ENCODE measurements at places on chromosomes 7 and 10.

- DNase-seq: no peak
Measured at GRCh38 chr7:36978461-36978860, 254.2 kb upstream of the AOAH start.

GRCh38 chr10:125152450-125153368, 7.7 kb downstream of the CTBP2 start:
- DNase-seq: no peak

GRCh38 chr10:13717571-13717935, 130.8 kb downstream of the PRPF18 start:
- no peak for DNase-seq

GRCh38 chr7:28155019-28155660, 25.5 kb downstream of the JAZF1 start:
- DNase-seq: no peak

- DNase-seq: no peak
Measured at GRCh38 chr10:113096128-113096996, 146.3 kb downstream of the TCF7L2 start.

DNA sequence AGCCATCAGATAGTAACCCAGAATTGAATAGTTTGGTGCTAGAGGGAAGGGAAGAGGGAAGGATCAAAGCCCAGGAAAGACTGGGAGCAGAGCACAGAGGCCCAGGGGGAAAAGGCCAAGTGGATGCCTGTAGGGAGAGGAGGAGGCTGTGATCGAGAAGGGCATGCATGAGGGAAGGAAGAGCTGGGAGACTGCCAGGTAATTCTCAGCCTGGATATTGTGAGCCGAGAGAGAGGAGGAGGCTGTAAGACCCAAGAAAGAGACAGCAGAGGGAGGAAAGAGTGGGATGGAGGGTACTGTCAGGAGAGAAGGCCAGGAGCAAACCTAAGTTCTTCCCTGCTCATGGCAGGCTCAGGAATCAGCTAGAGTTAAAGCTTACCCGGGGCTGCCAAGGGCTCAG, 178.2 kb downstream of the CCDC3 start:
- DNase-seq: no peak

DNA sequence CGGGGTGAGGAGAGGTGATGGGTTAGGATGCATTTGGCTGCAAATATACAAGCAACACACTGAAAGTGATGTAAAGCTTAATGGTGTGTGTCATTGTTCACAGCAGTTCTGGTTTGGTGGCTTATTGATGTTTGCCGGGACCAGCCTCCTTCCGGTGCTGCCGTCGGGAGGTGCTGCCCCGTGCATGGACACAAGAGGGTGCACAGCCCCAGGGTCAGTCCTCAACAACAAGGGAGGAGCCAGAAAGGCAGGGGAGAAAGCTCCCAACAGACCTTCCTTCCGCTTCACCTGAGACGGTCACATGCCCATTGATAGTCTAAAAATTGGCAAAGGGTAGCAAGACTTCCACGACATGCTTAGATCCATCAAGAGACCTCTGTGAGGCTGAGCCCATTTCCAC, 9.5 kb downstream of the RNF32 start:
- DNase-seq: no peak

GRCh38 chr7:158061026-158061630, 526.5 kb downstream of the PTPRN2 start:
- no peak for DNase-seq

- peak; percentile 19 for DNase-seq
Measured at GRCh38 chr10:24762966-24763623, 39.4 kb upstream of the ARHGAP21 start.

DNA sequence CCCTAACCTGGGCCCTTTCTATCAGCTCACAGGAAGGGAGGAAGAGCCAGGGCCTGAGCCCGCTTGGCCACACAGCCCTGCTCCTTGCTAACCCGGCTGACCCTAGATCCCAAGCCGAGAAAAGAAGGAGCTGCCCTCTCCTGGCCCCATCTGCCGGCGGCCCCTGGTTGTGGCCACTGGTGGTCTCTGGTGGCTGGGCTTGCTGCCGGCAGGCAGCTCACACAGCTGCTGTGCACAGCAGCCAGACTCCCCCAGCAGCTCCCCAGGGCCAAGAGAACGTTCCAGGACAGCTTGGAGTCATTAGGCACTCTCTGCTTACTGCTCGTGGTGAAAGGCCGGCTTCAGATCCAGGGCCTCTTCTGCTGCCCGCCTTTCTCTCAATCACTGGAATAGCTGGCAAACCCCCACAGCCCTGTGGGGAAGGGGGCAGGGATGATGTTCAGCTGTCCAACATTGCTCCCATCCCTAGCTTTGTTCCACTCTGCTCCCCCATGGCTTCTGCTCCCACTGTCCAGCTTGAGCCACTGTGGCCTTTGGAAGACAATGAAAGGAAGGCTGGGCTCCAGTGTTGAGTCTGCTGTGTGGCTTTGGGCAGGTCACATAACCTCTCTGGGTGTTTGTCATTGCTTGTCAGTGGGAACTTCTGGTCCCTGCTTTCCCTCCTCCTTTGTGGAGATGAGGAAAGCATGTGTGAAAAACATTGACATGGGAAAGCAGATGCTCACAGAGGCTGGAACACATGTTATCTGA, 35.4 kb upstream of the COL13A1 start:
- no peak for DNase-seq

DNA sequence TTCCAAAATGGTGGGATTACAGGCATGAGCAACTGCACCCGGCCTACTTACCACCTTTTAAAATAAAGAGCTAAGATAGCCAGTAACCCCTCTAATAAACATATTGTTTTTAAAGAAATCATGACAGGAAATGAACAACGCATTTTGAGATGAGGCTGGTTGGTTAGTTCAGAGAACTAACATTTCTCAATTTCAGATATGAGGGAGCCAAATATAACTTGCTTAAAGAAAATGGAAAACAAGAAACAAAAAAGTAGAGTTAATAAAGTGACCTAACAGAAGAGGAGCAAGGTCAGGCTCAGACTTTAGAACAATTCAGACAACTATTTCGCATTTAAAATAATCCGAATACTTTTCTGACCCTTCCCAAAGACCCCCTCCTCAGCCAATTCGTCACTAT, 254.9 kb upstream of the PHF14 start:
- DNase-seq: no peak

- DNase-seq: no peak
Measured at GRCh38 chr10:47406870-47407691, 23.0 kb upstream of the ZNF488 start.

DNA sequence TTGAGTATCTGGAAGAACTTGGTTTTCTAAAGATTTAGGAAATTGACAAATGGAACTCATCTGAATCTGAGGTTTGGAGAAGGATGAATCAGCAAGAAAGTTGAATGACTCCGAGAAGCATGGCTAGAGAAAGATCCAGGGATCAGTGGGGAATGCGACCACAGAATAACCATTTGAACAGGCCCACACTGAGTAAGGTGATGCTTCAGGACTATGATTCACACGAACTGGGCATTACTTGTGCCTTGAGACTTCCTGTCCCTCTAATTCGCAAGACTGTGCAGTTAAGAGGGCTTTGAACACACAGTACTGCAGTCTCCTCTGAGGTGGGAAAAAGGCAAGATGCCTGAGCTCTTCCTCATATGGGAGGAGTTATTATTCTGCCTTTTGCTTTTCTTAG, 395.5 kb upstream of the POM121L12 start:
- DNase-seq: no peak

DNA sequence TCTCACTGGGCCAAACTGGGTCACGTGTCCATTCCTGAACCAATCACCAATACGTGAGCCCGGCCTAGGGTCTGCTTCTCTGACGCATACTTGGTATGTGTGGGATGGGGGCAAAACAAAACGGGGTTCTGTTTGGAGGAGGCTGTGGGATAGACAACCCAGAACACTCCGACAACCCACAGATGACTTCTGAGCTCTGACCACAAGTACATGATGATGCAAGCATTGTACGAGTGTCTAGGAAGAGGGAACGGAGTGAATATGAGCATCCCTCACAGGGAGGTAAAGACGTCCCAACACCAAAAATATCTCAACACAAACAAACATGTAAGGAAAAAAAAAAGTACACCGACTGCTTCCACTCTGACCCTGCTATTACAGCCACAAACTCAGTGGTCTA, 5.6 kb downstream of the DAGLB start:
- DNase-seq: no peak

DNA sequence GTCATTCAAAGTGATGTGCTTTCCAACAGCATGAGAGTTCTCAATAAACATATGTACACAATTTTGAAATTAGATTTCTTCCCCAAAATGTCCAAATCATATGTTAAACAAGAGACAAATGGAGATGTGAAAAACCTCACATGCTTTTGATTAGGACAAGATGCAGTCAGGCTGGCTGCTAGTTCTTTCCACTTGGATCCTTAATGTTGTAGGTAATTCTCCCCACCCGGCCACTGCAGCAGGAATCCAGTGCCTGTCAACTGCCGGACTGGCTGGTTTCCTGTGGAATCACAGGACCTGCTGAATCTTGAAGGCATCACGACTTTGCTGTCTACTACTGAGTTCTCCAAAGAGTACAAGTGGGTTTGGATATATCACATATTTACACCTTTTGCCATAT, 138.6 kb upstream of the AKR1E2 start:
- DNase-seq: no peak

GRCh38 chr10:97210543-97210960, 24.8 kb upstream of the SLIT1 start:
- DNase-seq: no peak

GRCh38 chr10:59993931-59994330, 87.6 kb upstream of the CCDC6 start:
- DNase-seq: no peak

- DNase-seq: no peak
Measured at GRCh38 chr7:43625980-43626379, 43.1 kb downstream of the STK17A start.

DNA sequence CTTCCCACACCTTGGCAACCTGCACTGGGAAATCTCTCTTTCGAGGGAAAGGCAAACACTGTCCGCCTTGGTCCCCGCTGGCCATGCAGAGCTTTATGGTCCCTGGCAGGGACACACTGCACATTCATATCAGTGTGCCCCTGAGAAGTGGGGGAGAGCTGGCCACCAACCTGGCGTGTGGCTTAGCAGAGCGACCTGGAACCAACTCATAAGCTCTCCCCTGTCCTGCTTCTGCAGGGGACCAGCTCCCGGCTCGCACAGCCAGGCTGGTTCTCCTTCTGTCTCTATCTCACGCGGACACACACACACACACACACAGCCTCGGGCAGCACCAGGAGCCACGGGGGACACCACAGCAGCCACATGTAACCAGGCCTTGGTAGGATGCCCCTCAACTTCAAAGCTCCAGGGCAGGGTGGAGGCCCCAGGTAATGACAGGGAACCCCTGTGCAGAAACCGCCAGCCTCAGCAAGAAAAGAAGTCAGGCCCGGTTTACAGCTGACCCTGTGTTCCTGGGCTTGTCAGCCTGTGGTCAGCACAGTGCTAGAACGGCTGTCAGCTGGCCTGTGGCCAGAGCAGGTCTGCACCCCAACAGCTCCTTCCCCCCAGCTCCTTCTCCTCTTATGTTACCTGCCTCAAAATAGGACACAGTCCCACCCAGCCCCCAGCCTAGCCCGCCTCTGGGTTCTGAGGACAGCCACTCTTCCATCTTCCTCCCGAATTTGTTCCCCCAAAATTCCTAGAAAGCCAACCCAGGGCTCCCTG, 69.3 kb downstream of the OAT start:
- DNase-seq: no peak

DNA sequence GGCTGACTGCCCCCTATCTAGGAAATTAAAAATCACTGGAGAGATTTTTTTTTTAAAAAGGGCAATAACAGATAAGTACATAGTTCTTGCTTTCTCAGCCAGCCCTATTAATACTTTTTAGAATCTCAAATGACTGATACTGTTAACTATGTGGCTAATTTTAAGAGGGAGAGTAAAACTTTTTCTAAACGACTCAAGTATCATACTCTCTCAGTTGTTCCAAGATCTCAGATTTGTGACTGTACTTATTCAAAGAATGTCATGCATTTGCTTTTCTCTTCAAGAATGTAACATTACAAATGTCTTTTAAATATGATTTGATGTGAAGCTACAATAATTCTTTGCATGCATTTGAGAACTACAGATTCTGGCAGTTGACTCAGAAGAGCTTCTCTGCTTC, 55.4 kb upstream of the RAB11FIP2 start:
- peak; percentile 72 for DNase-seq

DNA sequence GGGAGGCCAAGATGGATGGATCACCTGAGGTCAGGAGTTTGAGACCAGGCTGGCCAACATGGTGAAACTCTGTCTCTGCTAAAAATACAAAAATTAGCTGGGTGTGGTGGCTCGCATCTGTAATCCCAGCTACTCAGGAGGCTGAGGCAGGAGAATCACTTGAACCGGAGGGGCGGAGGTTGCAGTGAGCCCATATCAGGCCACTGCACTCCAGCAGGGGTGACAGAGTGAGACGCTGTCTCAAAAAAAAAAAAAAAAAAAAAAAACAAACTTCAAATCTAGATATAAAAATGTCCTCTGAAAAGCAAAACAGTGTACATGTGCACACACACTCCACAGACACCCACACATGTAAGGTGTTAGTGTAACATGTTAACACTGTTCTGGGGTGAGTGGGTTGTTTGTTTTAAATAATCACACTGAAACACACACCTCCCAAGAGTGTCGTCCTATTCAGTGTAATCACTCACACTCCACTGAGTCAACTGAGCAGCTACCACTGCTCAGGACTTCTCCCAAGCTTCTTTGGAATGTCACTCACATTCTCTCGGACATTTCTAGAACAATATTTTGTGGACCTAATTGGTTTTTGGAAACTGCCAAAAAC, 12.8 kb upstream of the RGS10 start:
- no peak for DNase-seq

DNA sequence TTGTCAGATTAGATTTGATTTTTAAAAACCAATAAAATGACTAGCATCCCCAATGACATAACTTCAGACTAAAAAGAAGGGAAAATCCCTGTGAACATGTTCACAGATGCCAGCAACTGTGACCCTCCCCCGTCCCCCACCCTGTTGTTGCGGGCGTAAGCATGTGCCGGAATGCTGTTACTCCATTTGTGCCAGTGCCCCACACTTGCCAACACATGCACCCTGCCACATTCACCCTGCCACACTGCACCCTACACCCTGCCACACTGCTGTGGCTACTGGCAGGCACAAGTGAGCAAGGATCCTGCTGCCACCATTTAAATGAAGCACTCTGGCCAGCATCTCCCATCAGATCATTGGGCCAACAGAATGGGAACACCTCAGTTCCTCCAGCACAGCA, 540.2 kb downstream of the GRID1 start:
- no peak for DNase-seq

DNA sequence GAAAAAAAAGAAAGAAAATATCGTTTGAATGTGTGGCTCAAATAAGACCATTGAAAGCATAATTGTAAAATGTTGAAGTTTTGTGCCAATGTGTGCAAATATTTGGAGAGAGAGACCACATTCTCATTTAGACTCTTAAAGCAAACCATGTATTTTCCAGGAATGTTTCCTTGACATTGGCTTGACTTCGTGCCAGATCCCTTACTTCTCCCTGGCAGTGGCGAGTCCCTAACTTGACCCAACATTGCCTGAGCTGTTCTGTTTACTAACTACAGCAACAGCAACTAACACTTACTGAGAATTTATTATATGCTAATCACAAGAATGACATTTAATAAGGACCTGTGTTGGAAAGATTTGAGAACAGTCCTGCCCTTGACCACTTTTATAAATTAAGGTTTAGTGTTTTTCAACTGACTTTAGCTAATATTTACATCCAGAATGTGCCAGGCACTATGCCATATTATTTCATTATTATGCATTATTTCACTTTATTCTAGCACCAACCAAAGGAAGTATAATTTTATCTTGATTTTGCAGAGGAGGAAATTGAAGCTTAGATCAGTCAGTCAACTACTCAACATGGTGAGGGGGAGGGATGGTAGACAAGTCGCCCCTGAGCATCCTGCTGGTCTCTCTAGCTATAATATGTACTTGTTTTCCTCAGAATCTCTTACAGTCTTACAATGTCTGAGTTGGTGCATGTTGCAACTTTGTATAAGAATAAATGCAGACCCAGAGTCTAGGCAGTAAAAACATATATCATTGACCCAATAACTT, 29.7 kb downstream of the ZNF467 start:
- no peak for DNase-seq

Data from AG04449 (cell line).